ENCODE measurements at places on chromosomes 12 and 14. TPM values are rescaled to one million over a fixed set of nuclear protein-coding genes. Genes with fewer than 3 reads are reported as not detected.

The ADAMTS20 gene
- total RNA-seq, result not detected

The CERS5 gene
- 35.1 TPM for total RNA-seq

The MYL2 gene
- total RNA-seq, result not detected

The DPF3 gene
- 4.2 TPM for total RNA-seq

The HRK gene
- total RNA-seq, result not detected
